ENCODE measurements at places on chromosomes 6 and 20. TPM values are rescaled to one million over a fixed set of nuclear protein-coding genes. Genes with fewer than 3 reads are reported as not detected.
A peak's percentile ranks its signal among the peaks of the same experiment; 100 is the strongest.

GRCh38 chr6:48641544-48641943 lies 530.5 kb upstream of the PTCHD4 start:
- DNase-seq: no peak

GRCh38 chr20:29296256-29297230 lies 1960.9 kb upstream of the DEFB115 start:
- no peak for DNase-seq

- DNase-seq: no peak
Measured at GRCh38 chr6:163585932-163586437, 171.5 kb downstream of the QKI start.

- no peak for DNase-seq
Measured at GRCh38 chr6:43541774-43542471, 25.0 kb downstream of the POLR1C start.

DNA sequence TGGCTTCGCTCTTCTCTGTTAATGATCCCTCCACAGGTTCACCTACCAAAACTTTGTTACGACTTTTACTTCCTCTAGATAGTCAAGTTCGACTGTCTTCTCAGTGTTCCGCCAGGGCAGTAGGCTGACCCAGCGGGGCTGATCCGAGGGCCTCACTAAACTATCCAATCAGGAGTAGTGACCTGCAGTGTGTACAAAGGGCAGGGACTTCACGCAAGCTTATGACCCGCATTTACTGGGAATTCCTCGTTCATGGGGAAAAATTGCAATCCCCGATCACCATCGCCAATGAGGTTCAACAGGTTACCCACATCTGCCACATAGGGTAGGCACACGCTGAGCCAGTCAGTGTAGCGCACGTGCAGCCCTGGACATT lies 771.4 kb upstream of the DEFB115 start:
- no peak for DNase-seq

- DNase-seq: no peak
Measured at GRCh38 chr6:684831-685636, 7.9 kb downstream of the EXOC2 start.

DNA sequence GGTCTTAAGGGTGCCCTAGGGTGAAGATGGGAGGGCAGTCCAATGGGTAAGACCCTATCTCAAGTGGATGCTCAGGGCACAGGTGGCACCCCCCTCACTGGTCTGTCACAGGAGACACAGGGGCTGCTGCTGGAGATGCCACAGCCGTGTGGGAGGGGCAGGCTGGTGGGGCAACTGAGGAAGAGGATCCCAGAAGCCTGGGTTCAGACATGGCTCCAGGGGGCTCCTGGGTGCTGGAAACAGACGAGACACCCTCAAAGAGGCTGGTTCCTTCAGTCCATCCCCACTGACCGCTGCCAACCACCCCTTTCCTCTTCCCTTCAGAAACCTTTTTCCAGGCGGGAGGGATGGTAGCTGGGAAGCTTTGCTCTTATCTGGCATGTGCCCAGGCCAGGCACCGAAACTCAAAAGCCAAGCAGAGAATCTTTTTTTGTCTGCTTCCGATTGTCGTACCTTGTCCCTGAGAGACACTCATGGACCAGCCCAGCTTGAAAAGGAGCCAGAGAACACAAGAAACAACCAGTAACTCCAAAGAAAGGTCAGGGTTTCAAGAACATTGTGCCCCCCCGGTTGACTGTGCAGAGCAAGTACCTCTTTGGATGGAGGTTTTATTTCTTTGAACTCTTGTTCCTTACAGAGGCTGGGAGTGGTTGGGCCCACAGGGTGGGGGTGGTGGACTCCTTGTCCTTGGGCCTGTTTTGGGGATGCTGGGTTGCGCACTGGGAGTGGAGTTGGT lies 28.5 kb upstream of the EMILIN3 start:
- no peak for DNase-seq

- DNase-seq: no peak
Measured at GRCh38 chr20:50532221-50532620, 22.0 kb downstream of the PTPN1 start.

- DNase-seq: no peak
Measured at GRCh38 chr6:89410231-89410761, 1.8 kb downstream of the RRAGD start.

DNA sequence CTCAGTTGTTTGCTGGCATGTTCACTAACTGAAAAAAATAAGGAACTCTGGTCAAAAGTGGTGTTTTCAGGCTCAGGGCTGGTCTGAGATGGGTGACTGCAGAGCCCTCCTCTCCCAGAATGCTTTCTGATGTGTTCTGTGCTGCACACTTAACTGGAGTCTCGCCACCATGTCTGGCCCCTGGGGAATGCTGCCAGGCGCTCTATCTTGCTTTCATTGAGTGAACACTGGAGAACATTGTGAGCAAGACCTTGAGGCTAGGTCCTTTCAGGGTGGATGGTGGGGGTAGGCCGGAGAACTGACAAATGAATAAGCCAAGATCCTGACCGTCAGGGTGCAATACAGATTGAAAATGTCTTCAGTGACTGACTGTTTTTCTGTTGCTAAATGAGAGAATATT lies 19.5 kb downstream of the PANK2 start:
- no peak for DNase-seq

- DNase-seq: peak; percentile 27
Measured at GRCh38 chr6:14897831-14898230, 348.0 kb upstream of the JARID2 start.

- no peak for DNase-seq
Measured at GRCh38 chr6:124987291-124987690, 25.1 kb downstream of the RNF217 start.

GRCh38 chr6:32152769-32153563 lies 975 bp upstream of the PPT2 start:
- no peak for DNase-seq

DNA sequence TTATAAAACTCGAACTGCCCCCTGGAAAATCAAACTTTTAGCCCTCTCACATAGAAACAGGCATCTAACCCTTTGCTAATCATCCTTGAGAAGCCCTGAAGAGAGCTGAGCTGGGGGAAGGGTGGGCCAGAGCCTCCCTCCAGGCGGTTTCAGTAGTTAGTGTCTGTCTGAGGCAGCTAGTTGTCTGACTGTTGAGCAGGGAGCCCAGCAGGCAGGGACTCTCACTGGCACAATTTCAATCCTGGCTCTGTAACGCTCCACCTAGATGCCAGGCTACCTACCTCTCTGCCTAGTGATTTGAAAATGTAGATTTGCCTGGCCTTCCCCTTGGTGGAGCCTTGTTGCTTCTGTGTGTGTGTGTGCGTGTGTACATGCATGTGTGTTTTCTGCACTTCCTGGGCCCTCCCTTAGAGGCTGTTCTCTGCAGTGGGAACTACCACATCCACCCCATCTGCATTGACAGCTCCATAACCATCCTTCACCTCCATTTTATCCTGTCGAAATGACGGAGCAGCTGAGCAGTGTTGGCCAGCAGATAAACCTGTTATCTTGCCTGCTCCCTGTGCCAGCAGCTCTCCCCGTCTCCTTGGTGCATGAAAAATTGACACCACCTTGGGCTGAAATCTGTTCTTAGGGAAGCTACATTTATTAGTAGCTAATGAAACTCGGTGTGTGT lies 69.6 kb upstream of the VSTM2L start:
- no peak for DNase-seq

DNA sequence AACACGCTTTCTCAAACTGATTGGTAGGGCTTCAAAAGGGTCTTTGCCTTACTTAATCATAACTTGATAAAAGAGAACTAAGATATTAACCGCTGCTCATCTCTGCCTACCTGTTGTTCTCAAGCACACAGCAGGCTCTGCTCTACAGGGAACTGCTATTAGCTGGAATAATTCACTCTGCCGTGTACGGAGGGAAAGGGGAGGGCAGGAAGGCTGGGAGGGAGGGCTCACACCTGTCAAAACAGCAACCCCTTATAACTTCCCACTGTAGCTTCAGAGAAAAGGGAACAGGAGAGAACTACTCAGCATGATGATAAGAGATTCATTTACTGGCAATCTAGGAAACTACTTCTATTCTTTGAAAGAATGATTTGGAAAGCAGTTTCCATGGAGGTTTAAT lies 75.1 kb downstream of the ZMYND8 start:
- DNase-seq: no peak

DNA sequence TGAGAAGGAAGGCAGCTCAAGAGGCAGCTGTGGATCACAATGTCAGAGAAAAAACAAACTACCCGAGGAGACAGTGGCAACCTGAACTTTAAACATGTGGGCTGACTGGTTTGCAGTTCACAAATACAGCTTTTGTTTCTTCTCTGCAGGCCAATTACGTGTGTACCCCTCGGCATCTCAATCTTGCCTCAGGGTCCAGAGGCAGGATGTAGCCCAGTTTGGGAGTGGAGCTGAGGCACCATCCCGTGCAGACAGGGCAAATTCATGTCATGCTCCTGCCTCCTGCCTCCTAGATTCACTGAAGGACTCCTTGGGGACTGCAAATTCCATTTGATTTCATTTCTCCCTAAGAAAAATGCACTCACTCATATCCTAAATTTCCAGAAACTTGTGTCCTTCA lies 94.2 kb upstream of the KCNK16 start:
- no peak for DNase-seq

GRCh38 chr20:44027343-44028002 lies 112.8 kb downstream of the TOX2 start:
- DNase-seq: no peak

- DNase-seq: no peak
Measured at GRCh38 chr20:5297280-5298004, 19.3 kb downstream of the PROKR2 start.

- DNase-seq: no peak
Measured at GRCh38 chr6:56148488-56149186, 98.7 kb downstream of the COL21A1 start.

DNA sequence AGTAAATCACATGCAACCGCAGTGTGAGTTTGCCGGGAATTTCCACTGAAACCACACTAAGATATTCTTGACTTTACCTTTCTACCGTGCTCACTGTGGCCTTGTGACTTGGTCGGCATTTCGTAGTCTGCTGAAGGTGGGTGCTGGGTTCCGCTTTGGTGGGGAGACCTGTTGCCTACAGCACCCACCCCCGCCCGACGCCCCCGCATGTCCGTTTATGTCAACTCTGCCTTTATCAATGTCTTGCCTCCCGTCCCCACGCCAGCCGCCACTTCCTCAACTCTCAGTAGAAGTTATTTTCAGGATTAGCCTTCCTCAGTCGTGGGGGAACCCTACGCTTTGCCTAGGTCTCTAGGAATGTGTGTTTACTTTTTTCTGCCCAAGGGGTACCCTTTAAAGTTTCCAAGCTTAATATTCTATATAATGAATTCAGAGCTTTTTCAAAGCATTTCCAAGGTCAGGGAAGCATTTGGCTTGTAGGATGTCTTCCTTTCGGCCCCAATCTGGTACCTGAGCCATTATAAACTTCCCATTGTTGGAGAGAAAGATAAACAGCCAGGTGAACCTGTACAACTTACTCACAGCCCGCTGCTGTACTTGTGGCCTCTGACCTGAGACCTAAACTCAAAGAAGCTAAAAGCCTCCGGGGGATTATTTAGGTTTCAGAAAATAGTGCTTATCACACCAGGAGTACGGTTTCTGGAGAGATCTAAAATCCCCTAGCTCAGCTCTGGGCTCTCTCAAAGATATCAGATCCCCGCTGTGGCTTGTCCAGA lies 54.2 kb downstream of the TBC1D7 start:
- DNase-seq: peak; percentile 94

- no peak for DNase-seq
Measured at GRCh38 chr6:74420221-74420620, 724.2 kb downstream of the CD109 start.

DNA sequence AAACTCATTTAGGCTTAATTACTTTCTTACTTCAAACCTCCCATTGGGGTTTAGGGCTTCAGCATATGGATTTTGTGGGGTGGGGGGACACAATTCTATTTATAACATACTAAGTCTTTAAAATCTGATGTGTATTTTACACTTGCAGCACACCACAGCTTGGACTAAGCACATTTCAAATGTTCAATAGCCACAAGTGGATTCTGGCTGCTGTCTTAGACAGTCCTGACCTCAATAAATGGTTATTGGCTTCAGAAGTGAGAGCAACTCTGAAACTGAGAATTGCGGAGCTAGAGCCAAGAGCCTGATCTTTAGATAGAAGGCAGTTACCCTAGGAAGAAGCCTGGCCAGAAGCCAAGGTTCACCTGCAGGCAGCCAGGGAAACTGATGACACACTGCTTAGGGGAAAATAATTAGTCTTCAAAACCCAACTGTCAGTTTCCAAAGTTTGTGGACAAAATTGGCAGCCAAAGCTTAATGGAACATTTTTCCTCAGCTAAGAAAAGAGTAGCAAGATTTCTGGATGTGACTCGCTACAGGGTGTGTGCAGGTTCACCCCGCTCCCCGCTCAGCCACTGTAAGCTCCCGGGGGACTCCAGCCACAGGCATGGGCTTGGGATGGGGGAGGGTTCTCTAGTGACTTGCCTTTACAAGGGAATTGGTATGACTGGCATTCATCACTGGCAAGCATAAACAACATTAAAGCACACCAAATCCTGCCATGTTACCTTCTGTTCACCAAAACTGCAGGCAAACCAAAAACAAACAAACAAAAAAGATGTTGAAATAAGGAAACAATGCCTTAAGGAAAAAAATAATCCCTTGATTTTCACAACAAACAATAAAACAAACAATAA lies 219.8 kb downstream of the TFAP2A start:
- DNase-seq: no peak

DNA sequence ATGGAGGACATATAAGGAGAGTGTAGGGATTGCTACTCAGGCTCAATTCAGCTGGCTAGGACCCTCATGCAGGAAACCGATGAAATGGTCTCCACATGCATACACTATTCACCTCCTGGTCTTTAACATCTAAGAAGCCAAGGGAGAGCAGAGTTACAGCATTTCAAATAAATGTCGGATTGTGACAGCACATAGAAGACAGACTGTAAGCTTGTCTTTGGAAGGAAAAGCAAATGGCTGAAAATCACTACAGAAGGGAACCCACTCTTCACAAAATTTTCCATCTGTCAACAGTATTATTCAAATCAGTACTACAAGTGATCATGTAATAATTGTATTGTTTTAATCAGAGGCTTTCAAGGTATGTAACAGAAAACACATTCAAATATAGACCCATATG lies 72.9 kb downstream of the ATG5 start:
- DNase-seq: no peak

GRCh38 chr6:41639809-41640371 lies 1.6 kb downstream of the MDFI start:
- DNase-seq: no peak

DNA sequence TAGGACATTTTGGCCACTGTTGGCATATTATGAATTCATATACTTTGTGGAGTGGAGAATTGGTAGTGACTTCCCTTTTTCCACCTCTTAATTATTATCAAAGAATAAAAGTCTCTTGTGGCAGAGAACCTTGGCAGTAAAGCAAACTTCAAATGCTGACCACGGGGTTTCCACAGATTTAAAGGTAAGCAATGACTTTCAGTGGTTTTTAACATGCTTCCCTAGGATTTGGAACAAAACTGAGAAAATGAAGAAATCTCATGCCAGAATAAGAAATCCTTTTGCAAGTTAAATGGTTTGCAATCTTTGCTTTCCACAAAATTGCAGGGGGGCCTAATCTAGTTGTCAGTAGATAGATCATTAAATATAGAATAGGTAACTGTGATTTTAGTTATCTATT lies 2.0 kb upstream of the SDC4 start:
- no peak for DNase-seq

Gene NKX2-2
- not detected for polyA plus RNA-seq

Gene BTBD3
- polyA plus RNA-seq: 2.1 TPM

Gene CLVS2
- not detected for polyA plus RNA-seq

Gene HCK
- 33.3 TPM for polyA plus RNA-seq

Gene APOM
- polyA plus RNA-seq: 11.9 TPM

Gene SLA2
- polyA plus RNA-seq: 1.5 TPM

Gene BFSP1
- not detected for polyA plus RNA-seq

Data from B cell (primary cell).